Activated CD8-positive, alpha-beta memory T cell treated with anti-CD3 and anti-CD28 coated beads, Interleukin-2, amount 50 U/mL, for 4 hours (primary cell): ENCODE measurements at places on chromosomes 4 and X.

DNA sequence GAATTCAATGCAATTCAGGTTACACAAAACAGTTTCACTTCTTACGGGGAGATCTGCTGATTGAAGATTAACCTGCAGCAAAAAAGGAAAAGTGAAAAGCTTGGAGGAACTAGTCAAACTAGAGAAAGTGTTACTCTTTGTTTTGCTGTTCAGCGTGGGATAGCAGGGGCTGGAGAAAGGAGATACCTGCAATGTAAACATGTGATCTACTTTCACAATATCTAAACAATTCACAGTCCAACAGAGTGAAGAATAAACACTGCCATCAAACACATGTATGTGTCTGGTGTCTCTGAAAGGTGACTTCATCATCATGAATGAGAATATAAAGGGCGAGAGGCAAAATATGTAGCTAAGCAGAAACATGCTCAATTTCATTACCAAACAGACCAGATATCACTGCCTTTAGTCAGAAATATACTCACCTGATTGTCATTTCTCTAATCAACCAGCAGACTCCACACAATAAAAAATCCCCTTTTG, 26.4 kb downstream of the NIPAL1 start:
- no peak for DNase-seq

- no peak for DNase-seq
Measured at GRCh38 chr4:16713271-16713670, 185.2 kb downstream of the LDB2 start.

DNA sequence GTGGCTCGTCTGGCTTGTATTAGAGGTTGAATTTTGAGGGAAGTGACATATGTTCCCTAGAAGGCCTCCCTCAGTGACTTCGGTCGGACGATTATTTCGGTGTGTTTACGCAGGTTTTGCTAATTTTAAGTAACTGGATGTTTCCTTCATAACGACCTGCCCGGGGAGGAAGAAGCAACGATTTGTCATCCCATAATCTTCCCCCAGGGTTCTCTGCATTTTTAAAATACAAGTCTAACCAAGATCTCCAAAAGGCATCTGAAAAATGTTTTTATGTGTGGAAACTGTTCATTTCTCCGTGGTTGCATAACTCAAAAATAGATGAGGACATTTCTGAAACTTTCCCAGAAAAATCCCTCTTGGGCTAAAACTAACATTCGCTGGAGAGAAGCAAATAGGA, 195.4 kb downstream of the SHOX start:
- DNase-seq, result no peak

DNA sequence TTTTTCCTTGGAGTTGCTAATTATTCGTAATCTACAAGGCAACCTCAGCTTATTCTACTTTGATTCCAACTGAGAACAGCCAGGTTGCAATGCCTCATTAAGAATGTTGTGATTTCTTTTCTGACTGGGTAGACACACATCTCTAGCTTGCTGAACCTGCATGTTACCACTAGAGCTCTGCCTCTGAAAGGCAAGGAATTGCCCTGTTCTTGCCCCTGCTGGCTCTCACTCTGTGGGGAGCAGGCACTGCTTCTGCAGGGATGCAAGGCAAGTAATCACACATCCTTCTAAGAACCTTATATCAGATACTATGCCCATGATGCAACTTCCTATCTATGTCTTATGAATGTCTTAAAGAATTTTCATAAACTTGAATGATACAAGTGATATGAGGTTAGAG, 503.2 kb downstream of the PACRGL start:
- no peak for DNase-seq

GRCh38 chrX:125306335-125306866, 13.3 kb upstream of the TEX13C start:
- no peak for DNase-seq

DNA sequence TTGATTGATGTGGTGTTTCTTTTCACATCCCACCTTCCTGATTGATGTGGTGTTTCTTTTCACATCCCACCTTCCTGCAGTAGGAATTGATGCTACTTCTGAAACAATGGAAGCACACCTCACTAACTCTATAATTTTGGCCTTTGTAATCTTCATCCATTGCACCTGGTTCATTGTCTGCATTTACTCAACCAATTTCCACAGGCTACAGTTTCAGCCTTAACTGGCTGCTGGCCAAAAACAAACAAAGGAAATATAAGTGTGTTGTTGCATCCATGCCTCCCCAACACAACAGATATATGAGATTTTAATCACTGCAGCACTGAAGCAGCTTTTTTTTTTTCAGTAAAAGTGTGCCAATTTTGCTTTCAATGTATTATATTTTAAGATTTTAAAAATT, 867.6 kb upstream of the PCDH7 start:
- no peak for DNase-seq

GRCh38 chrX:134981910-134982309, 8.9 kb upstream of the SMIM10 start:
- no peak for DNase-seq
